ENCODE measurements at places on chromosomes 7 and 10. TPM values are rescaled to one million over a fixed set of nuclear protein-coding genes. Genes with fewer than 3 reads are reported as not detected.

The ADAM22 gene
- total RNA-seq = 0.86 TPM

The KLLN gene
- total RNA-seq = 0.66 TPM

The MOGAT3 gene
- not detected for total RNA-seq

The DOCK4 gene
- 12.5 TPM for total RNA-seq

The WNT2 gene
- total RNA-seq = 21.7 TPM

The ASB10 gene
- total RNA-seq = not detected

The TCAF2 gene
- total RNA-seq = 0.22 TPM

The PIK3AP1 gene
- total RNA-seq = 0.43 TPM

The ELOVL3 gene
- total RNA-seq = 0.72 TPM

The PIK3CG gene
- total RNA-seq = 0.66 TPM

The DNAJB6 gene
- total RNA-seq = 162 TPM

The TRIM24 gene
- 18.0 TPM for total RNA-seq

The ST7 gene
- total RNA-seq = 25.4 TPM

The MYL10 gene
- total RNA-seq = not detected

The FFAR4 gene
- not detected for total RNA-seq

The CPA2 gene
- total RNA-seq = not detected

The NUTM2B gene
- under 0.01 TPM for total RNA-seq

The CDK1 gene
- 82.0 TPM for total RNA-seq

The KCNIP2 gene
- total RNA-seq = 0.57 TPM

The TAS2R41 gene
- 0.29 TPM for total RNA-seq

The EPO gene
- total RNA-seq = not detected

The TRPV5 gene
- not detected for total RNA-seq

The SHTN1 gene
- 3.1 TPM for total RNA-seq

The SLC26A3 gene
- total RNA-seq = not detected

The CNPY1 gene
- not detected for total RNA-seq

The SYNPO2L gene
- 0.43 TPM for total RNA-seq

The AGMO gene
- total RNA-seq = 0.22 TPM

The SORCS3 gene
- total RNA-seq = not detected

The PPP1R17 gene
- not detected for total RNA-seq

The HYAL4 gene
- total RNA-seq = 1.3 TPM

The PPP1R9A gene
- 0.14 TPM for total RNA-seq

The SLC26A5 gene
- total RNA-seq = not detected

The SMNDC1 gene
- total RNA-seq = 6.8 TPM

The KCNMA1 gene
- total RNA-seq = 54.7 TPM

The PON3 gene
- total RNA-seq = not detected

The DGKI gene
- 10.0 TPM for total RNA-seq
